ENCODE measurements at places on chromosomes 7 and 10. TPM values are rescaled to one million over a fixed set of nuclear protein-coding genes. Genes with fewer than 3 reads are reported as not detected.

DNA sequence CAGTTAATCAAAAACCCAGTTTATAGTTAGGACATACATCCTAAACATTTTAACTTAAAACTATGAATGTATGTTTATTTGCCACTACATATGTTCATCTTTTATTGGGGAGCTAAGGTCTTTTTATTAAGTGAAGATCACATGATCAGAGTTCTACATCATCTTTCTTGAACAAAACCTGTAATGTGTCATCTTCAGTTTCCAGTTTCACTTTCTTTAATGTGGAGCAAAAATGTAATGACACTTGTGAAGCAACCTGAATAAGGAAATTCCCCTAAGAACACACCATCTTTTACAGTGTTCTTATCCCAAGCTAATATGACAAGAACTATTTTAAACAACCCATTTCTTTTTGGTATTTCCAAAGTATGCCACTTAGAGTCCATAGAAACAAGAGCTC, 166.7 kb upstream of the BET1 start:
- H3K27ac ChIP-seq, result peak overlapping the region; percentile 6
- H3K27me3 ChIP-seq, result no peaks in the 10 kb centered on the region
- no peak for DNase-seq
- H3K36me3 ChIP-seq, result no peaks in the 10 kb centered on the region

GRCh38 chr7:33986951-33987947, 81.9 kb downstream of the BMPER start:
- no peaks in the 10 kb centered on the region for H3K4me1 ChIP-seq
- H3K36me3 ChIP-seq, result no peaks in the 10 kb centered on the region
- DNase-seq, result no peak
- H3K27ac ChIP-seq, result no peak overlapping the region

DNA sequence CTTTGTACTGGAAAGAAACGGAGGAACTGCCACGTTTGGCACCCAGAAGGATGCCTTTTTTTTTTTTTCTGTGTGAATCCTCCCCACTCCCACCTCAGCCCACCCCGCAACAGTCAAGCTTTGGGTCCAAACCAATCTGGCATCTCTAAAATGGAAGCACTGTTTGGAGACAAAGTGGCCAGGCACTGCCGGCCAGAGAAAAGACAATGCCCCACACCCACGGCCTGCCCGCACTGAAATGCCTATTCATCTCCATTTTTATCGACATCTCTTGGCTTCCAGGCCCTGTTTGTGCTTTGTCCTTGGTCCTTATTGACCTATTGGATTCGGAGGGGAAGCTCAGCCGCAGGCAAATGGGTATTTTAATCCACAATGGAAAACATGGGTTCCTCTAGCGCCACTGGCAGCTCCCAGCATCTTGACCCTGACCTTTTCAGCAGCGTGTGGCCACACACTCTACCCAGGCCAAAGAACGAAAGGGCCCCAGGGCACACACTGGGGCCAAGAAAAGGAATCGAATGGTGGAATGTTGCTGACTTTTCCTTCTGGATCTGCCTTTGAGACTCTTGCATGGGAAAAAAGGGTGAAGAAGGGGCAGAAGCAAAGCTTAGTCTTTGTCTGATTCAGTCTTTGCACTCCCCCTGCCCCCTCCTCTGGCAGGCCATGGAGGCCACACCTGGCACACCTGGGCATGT, 162.6 kb upstream of the CDCA7L start:
- no peak for DNase-seq
- no peak overlapping the region for H3K27ac ChIP-seq
- H3K36me3 ChIP-seq, result no peaks in the 10 kb centered on the region
- H3K4me3 ChIP-seq, result no peak overlapping the region

DNA sequence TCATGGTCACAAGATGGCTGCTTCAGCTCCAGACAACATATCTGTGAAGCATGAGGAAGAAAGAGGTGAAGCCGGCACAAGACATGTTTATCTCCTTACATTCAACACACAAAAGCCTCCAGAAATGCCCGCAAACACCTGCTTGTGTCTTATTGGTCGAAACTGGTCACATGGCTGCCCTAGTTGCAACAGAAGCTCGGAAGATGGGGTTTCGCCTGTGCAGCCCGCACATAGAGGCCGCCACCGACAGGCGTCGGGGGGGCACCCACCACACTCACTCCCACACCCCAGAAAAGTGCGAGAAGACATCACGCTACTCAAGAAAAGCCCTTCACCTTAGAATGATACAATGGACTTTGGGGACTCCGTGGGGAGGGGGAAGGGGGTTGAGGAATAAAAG, 63.0 kb upstream of the MGMT start:
- no peaks in the 10 kb centered on the region for H3K27me3 ChIP-seq
- no peak overlapping the region for H3K27ac ChIP-seq
- DNase-seq, result no peak

GRCh38 chr10:58588673-58589265, 76.1 kb downstream of the BICC1 start:
- no peaks in the 10 kb centered on the region for H3K27me3 ChIP-seq
- no peaks in the 10 kb centered on the region for H3K36me3 ChIP-seq
- no peak overlapping the region for H3K27ac ChIP-seq
- no peak for DNase-seq
- H3K4me1 ChIP-seq, result no peaks in the 10 kb centered on the region
- H3K4me3 ChIP-seq, result no peak overlapping the region

- H3K27me3 ChIP-seq, result no peaks in the 10 kb centered on the region
- H3K36me3 ChIP-seq, result no peaks in the 10 kb centered on the region
- H3K4me1 ChIP-seq, result no peaks in the 10 kb centered on the region
- H3K27ac ChIP-seq, result no peak overlapping the region
- no peak overlapping the region for H3K4me3 ChIP-seq
- no peak for DNase-seq
Measured at GRCh38 chr7:93933156-93933555, 11.6 kb downstream of the GNG11 start.

The GRID1 gene
- total RNA-seq, result 2.8 TPM

The AKR1D1 gene
- total RNA-seq, result not detected

The C10orf62 gene
- total RNA-seq, result 0.85 TPM

The PSTK gene
- 1.9 TPM for total RNA-seq
